ENCODE measurements at places on chromosomes 1 and 21.

DNA sequence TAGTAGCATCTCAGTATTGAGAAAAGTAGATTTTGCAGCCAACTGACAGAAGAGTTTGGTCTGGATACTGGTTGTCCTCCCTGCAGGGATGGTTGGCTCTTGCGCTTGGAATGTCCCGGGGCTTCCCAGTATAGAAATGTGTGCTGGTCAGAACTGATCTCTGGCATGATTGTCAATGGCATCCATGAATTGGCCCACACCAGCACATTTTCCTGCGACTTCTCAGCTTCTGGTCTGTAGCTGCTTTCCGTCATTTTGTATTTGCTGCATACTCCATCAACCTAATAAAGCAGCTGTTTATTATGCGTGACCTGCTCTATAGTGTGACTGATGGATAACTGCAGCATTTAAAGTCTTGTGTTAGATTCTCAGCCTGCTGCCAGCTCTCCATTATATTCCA lies 203.7 kb downstream of the S1PR1 start:
- DNase-seq, result no peak

DNA sequence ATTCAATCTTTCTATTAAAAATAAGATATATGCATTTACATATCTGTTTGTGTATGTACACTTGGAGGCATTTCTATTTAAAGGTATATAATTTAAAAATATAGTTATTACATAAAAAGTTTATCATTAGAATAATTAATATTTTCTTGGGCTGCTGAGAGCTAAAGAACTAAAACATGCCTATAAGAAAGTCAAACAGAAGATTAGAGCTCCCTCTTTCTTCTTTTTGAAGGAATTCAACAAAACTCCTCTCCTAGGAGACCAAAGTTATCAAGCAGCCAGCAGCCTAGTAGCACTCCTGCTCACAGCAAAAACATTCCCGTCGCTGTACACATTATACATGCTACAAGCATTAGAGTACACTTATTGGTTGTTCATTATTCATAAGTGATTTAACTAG lies 216.4 kb downstream of the VAV3 start:
- DNase-seq, result no peak

GRCh38 chr1:5551274-5551975 lies 440.8 kb downstream of the NPHP4 start:
- DNase-seq, result no peak

GRCh38 chr1:31761883-31762282 lies 2.3 kb downstream of the ADGRB2 start:
- no peak for DNase-seq

DNA sequence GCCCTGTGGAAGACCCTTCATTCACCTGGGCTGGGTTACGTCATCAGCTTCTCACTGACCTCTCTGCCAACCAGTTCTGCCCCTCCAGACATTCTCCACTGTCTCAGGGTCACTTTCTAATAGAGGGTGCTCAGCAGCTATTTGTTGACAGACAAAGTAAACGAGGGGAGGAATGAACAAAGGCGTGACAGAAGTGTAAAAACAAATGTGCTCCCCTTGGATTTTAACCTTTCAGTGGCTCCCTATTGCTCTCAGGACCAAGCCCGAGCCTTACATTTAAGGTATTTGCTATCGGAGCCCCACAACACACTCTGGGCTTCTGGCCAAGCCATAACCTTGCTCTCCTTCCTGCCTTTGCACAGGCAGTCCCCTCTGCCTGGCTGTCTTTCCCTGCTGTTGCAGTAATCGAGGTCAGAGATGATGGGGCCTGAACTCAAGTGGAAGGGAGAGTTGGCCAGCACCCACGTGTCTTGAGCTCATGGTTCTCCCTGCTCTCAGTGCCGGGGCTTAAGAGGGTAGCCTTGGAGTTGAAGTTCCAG lies 9.3 kb upstream of the MARCKSL1 start:
- no peak for DNase-seq

DNA sequence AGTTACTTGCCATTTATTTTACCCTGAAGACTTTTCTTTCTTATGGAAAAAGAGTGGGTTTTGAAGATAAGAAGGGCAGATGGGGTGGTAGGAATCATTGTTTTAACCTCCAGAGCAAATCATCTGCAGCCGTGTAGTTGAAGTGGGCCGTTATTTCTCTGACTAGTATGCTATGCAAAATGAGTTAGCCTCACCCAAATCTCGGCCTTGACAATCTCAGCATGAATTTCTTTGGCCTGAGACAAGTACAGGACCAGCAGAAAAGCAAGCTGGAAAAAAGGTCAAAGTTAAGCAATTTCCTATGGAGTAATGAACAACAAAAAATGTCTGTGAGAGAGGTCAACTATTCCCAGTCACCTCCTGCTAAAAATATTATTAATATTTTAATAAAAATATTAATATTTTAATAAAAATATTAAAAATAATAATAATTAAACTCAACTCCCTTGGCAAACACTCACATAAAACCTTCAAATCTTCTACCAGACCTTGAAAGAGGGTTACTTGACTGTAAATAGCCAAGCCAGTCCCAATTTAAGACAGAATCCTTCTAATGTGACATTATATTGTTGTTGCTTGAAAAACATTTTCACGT lies 6.8 kb upstream of the TEKT2 start:
- no peak for DNase-seq

- DNase-seq, result no peak
Measured at GRCh38 chr1:17892225-17892624, 137.1 kb downstream of the ACTL8 start.

GRCh38 chr1:215970406-215970805 lies 403.3 kb downstream of the KCTD3 start:
- DNase-seq, result no peak

GRCh38 chr1:104797982-104798381 lies 1048.3 kb downstream of the AMY1C start:
- no peak for DNase-seq
